ENCODE measurements at places on chromosomes 7 and 10.

GRCh38 chr7:9507290-9507689 lies 1073.9 kb downstream of the NXPH1 start:
- no peak for DNase-seq

GRCh38 chr10:20277820-20278219 lies 461.6 kb downstream of the PLXDC2 start:
- no peak for DNase-seq

DNA sequence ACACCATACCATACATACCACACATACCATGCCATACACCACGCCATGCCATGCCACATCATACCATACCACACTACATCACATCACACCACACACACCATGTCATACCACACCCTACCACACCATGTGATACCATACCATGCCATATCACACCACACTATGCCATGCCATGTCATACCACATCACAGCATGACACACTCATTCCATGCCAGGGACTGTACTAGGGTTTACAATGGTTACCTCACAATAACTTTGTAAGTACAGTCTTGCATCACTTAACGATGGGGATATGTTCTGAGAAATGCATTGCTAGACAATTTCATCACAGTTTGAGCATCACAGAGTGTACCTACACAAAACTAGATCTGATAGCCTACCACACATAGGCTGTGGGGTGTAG lies 14.5 kb downstream of the PYROXD2 start:
- DNase-seq, result no peak

- no peak for DNase-seq
Observed at GRCh38 chr10:132808383-132809231, 22.7 kb upstream of the NKX6-2 start.

DNA sequence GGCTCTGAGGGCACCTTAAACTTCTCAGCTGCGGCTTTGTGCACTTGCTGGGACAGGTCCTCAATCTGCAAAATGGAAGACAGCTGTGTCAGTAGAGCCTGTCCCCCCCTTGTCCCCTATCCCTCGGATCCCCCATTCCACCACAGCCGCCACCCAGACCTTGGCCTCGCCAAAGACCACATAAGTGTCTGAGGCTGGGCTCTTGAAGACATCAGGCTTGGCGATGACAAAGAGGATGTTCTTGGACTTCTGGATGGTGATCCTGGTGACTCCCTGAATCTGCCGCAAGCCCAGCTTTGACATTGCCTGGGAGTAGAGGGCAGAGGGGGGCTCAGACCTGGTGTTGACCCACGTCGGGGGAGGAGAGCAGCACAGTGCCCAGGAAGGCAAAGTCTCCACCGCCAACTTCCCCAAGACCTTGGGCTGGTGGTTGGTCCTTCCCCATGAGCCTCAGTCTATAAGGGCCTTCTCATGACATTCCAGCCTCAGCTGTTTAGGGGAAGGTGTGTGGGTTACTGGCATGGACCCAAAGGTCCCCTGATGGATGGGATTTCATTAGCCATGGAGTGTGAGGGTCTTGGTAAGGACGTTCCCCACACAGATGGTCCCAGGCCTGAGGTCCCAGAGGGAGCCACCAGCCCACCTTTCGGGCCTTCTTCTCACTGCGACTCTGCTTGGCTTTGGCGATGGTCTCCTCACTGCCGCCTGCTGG lies 7.7 kb downstream of the NACAD start:
- no peak for DNase-seq

GRCh38 chr10:112756235-112756527 lies 193.9 kb upstream of the TCF7L2 start:
- no peak for DNase-seq

DNA sequence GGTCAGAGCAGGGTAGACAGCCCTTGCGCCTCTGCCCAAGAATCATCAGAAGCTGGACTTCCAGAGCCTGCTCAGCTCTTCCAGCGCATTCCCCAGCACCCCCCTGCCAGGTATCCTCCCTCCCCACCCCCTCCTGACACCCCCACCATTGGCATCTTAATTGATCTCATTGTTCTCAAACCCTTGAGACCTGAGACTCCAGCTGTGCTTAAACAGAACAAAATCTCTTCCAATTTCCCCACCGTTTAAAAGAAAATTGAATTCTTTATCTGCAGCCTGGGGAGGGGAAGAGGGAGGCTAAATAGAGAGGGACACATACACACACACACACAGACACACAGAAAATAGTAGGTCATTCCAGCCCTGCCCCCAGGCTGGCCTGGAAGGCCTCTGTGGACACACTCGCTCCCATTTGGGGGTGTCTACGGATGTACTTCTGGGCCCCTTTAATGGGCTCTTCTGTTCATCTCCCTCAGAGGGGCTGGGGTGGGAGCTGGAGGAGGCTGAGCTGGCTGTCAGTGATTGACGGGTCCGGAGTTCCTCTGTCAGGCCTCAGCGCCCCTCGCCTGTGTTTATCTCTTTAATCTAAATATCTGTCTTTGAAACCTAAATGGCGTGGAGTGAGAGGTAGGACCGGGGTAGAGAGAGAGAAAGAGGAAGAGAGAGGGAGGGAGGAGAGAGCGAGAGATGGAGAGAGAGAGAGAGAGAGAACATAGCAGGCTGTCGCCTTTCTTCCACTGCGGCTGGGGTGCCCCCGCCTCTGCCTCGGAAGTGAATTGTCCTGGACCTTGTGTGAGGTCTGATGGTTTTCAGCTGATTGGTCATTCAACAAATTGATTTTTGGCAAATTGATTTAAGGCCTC lies 61.7 kb downstream of the C10orf105 start:
- no peak for DNase-seq

GRCh38 chr10:36766940-36767339 lies 358.5 kb upstream of the ANKRD30A start:
- DNase-seq, result no peak

- no peak for DNase-seq
Observed at GRCh38 chr7:233249-234035, 41.1 kb downstream of the FAM20C start.

DNA sequence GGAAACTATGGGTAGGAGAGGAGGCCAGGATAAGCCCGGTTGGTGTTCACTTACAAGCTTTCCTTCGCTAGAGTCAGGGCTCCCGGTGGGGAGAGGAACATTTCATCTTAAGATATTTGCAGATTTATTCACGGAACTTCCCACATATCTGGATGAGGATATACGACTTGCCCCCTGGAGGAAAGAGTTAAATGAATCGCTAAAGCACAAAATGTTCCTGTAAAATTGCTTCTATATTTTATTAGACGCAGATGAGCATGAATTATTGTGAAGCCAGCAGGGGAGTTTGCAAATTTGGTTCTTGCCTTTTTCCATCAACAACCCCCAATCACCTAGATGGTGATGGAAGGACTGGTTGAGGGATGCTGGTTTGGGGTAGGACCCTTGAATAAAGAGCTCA lies 47.9 kb upstream of the BAIAP2L1 start:
- no peak for DNase-seq

DNA sequence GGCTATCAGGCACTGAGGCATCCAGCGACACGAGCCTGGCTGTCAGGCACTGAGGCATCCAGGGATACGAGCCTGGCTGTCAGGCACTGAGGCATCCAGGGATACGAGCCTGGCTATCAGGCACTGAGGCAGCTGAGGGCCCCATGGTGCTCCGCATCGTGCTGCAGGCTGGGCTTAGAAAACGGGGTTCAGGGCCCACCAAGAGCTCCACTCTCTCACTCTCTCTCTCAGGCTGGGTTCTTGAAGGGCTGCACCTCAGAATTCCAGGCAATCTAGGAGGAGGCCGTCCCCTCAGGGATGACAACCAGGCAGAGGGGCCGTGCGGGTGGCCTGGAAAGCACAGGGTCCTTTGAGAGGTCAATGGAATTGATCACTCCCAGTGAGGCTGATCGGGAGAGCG lies 69.0 kb downstream of the CFAP46 start:
- no peak for DNase-seq

GRCh38 chr7:138387755-138388475 lies 72.1 kb upstream of the TRIM24 start:
- no peak for DNase-seq

- no peak for DNase-seq
Observed at GRCh38 chr7:95322396-95322795, 1.9 kb downstream of the PON1 start.

DNA sequence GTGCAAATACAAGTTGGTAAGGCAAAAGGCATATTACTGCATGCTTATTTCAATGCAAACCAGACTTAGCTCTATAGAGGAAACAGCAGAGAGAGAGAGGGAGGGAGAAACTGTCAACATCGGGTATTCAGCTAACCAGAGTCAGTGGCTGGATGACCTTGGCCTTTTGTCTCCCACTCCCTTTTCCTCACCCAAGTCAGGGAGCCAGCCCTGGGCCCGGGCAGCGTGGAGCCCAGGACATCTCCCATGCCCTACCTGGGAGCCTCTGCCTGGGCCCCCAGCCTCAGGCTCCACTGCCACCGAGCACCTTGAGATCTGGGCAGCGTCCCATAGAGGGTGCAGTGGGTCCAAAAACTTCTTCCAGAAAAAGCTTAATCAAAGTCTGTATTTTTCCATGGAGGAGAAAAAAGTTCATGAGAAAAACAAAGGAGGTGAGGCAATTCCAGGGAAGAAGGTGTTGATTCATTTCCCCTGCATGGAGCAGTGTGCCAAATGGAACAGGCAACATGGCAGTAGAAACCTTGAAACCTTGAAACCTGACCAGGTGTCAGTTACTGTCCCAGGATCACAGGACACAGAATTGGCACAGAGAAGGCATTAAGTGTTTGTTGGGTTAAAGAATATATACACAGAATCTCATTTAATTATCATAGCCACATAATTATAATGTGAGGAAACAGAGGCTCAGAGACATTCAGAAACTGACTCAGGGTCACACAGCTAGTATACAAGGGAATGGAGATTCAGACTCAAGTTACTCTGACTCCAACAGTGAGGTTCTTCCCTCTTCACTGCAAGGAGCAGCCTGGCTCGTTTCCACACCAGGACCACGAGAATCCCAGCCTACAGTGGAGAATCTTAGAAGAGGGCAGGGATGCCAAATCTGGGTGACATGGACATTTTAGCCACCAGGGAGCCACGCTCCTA lies 5.8 kb upstream of the NCOA4 start:
- DNase-seq, result no peak

GRCh38 chr10:119478111-119478802 lies 64.3 kb downstream of the RGS10 start:
- DNase-seq, result no peak

DNA sequence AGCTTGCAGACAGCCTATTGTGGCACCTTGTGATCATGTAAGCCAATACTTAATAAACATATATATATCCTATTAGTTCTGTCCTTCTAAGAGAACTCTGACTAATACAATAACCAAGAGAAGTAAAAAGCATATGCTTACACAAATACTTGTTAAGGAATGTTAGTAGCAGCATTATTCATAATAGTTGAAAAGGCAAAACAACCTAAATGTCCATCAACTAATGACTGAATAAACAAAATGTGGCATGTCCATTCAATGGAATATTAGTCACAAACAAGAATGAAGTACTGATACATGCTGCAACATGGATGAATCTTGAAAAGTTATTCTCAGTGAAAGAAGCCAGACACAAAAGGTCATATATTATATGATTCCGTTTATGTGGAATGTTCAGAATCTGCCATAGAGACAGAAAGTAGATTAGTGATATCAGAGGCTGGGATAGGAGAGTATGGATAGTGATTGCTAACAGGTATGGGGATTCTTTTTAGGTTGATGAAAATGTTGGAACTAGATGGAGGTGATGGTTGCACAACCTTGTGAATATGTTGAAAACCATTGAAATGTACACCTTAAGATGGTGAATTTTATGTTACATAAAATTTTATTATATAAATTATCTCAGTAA lies 112.5 kb upstream of the UNC5B start:
- no peak for DNase-seq

DNA sequence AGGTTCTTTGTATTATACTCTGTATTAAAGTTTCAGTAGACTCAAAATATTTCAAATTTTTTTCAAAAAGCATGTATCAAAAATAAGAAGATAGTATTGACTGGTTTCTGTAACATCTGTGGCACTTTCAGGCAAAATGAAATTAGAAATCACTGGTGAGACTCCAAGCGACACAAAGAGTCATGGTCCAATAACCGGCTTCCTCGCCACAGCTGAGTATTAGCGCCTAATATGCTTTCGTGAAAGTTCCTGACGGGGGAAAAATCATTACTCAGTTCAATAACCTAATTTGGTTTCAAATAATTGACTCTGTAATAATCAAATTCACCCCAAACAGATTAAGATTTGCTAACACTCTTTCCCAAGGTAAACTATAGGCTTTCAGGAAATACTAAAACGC lies 13.4 kb downstream of the TMEM209 start:
- no peak for DNase-seq

GRCh38 chr7:35331730-35332678 lies 78.1 kb upstream of the TBX20 start:
- no peak for DNase-seq

DNA sequence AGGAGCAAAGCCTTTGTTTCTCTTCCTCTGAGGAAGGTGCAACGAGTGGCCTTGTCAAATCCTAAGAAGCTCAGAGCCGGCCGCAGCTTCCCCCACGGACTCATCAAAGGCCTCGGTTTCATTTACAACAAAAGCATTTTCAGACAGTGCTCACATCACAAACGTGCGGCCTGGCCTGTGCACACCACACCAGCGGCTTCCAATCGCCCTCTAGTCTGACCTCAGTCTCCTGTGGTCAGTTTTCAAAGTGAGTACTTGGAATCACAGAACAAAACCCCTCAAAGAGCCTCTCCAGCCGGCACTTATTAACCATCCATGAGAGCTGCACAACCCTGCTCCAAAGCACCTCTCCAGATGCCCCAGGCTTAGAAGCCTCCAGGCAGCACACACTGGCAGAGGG lies 3.3 kb downstream of the RADIL start:
- DNase-seq, result peak; percentile 32

- DNase-seq, result no peak
Observed at GRCh38 chr10:9709849-9710248, 1307.8 kb upstream of the CELF2 start.

GRCh38 chr10:131852176-131852822 lies 48.5 kb upstream of the PPP2R2D start:
- no peak for DNase-seq
